ENCODE measurements at places on chromosomes 12 and 14.
A peak's percentile ranks its signal among the peaks of the same experiment; 100 is the strongest.

- DNase-seq: no peak
These were observed 39.4 kb downstream of the SH2B3 start for GRCh38 chr12:111444925-111445725.

- DNase-seq: no peak
These were observed 23.8 kb downstream of the VPS37B start for GRCh38 chr12:122871851-122872780.

GRCh38 chr14:54697001-54697400, 130.1 kb downstream of the SAMD4A start:
- no peak for DNase-seq

GRCh38 chr12:80655751-80656150, 51.7 kb upstream of the MYF6 start:
- no peak for DNase-seq

- no peak for DNase-seq
These were observed 319 bp downstream of the GALNT6 start for GRCh38 chr12:51390891-51391282.

- DNase-seq: no peak
These were observed 4.9 kb upstream of the ANKLE2 start for GRCh38 chr12:132766380-132767085.

- DNase-seq: no peak
These were observed 10.7 kb downstream of the VDR start for GRCh38 chr12:47894068-47894467.

GRCh38 chr14:104650981-104651875, 38.2 kb upstream of the INF2 start:
- DNase-seq: peak; percentile 33

DNA sequence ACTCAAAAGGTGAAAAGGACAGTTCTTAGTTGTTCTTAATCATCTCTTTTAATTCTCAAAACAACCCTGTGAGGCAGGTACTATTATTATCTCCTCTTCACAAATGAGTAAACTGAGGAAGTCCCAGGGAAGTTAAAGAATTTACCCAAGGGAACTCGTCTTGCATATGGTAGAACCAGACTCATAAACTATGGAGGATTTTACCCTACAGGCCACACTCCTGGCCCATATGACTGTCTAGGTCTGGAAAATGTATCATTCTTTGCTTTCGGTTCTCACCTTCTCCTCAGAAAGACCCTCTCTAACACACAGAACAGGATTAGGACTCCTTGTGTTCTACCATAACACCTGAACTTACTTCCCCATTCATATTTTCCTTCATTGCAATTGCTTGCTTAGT, 18.9 kb downstream of the SOX5 start:
- no peak for DNase-seq

GRCh38 chr12:130965668-130966067, 12.0 kb downstream of the ADGRD1 start:
- DNase-seq: no peak

DNA sequence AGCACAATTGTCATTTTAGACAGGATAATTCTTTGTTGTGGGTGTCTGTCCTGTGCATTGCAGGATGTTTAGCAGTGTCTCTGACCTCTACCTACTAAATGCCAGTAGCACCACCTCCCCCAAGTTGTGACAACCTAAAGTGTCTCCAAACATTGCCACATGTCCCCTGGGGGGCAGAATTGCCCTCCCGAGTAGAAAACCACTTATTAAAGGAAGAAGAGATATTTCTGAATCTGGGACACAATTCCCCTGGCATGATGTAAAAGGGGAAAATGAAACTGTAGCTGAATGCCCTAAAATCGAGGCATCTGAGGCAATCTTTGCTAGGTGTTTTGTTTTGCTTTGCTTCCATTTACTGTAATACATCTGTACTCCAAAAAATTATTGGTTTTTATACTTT, 116.8 kb upstream of the NAP1L1 start:
- DNase-seq: no peak

GRCh38 chr14:96106891-96107290, 67.7 kb downstream of the C14orf132 start:
- no peak for DNase-seq

DNA sequence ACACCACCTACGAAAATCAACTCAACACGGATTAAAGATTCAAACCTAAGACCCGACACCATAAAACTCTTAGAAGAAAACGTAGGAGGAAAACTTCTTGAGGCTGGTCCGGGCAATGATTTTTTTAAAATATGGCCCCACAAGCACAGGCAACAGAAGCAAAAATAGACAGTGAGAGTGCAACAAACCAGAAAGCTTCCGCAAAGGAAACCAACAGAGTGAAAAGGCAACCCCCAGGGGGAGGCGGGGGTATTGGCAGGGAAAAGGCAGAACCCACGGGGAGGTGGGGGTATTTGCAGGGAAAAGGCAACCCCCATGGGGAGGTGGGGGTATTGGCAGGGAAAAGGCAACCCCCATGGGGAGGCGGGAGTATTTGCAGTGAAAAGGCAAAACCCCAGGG, 20.5 kb upstream of the FBRSL1 start:
- no peak for DNase-seq

- no peak for DNase-seq
These were observed 7.6 kb downstream of the SAMD4A start for GRCh38 chr14:54574528-54574927.

DNA sequence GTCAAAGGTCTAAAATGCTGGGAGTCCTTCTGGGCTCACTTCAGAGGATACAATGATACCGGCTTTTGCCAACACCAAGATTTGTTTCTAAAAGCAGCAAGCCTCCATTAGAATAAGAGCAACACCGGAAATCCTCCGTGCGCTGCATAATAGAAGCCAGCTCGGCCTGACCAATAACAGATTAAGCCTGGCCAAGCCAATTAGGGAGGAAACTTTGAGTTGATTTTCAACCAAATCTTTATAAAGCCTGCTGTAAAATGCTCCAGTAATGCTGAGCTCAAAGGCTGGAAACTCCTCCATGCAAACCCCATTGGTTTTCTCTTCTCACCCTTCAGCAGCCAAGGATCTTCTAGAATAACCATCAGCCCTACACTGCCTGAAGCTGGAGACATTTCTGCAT, 150.1 kb downstream of the NTF3 start:
- DNase-seq: no peak

GRCh38 chr12:95230313-95230712, 12.7 kb downstream of the VEZT start:
- no peak for DNase-seq

GRCh38 chr12:4140581-4141301, 132.8 kb upstream of the CCND2 start:
- DNase-seq: no peak

- DNase-seq: no peak
These were observed 38.6 kb downstream of the VWF start for GRCh38 chr12:6085841-6086240.

DNA sequence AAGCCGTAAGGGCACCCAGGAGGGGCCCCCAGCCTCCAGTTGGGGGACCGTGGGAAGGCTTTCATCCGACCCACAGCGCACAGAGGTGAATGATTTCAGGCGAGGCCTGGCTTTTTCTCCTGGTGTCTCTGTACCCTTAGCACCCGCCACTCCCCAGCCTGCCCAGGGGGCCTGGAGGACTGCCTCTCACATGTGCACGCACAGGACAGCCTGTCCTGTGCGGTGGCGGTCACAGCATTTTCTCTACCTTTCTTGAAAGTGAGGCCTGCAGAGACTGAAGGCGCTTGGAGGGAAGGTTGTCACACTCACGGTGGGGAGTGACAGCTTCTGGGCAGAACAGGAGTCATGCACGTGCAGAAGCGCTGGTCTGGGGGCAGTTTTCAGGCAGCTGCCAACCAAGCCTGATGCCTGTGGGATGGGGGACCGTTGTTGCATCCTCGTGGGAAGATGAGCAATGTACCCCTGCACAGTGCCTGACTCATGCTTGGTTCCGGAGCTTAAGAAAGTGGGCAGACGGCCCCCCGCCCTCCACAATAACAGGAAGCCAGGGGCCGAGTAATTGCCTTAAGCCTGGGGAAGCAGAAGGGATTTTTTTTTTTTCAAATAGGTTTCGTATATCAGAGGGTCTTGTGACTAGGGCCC, 148.1 kb downstream of the TSPAN9 start:
- no peak for DNase-seq

DNA sequence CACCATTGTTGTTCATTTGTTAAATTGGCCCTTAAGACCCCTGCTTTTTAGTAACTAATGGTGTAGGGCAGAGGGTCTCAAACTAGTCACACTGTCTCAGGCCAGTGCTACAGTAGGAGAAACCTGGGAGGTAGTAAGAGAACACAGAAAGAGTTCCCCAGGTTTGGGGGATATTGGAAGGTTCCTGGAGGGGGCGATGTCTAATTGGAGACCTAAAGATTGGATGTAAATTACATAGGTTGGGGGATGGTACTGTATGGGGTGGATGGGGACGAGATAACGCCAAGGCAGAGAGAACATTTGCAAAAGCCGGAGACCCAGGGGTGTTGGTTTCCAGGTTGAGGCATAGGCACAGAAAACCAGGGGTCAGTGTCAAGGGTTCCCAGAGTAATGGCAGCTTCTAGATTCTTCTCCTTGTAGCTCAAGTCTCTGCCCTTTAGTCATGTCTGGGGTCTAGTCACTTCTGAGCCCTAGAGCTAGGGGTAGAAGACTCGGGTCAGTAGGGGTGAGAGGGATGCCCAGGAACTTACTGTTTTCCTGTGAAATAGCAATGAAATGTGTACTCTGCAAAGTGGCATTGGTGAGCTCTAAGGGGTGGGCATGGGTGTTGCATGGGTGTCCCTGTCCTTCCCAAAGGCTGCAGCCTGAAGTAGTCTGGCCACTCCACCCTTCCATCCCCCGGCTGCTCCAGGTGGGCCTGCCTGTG, 21.8 kb downstream of the PLEKHG3 start:
- DNase-seq: no peak

- no peak for DNase-seq
These were observed 170.9 kb upstream of the PTPRQ start for GRCh38 chr12:80273144-80273543.

- no peak for DNase-seq
These were observed 111.7 kb downstream of the SLC25A21 start for GRCh38 chr14:37060496-37061260.

- no peak for DNase-seq
These were observed 24.7 kb downstream of the SUSD6 start for GRCh38 chr14:69635981-69636639.

DNA sequence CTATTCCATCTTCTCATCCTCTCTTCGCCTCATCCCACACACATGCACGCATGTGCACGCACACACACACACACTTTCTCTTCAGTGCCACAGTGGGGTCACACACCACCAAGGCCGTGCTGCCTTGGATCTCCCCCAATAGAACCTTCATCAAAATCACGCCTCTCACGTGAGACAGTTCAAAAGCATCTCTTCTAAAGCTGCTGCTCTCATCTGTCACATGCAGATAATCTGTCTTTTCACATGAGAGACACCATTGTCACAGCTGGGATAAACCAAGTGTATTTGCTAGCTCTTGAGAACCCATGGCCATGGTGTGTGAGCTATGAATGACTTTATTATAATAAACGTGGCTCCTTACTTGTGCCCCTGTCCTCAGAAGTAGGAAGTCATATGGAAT, 218.7 kb downstream of the EGLN3 start:
- DNase-seq: no peak

GRCh38 chr14:103122947-103123633, at the start of gene TNFAIP2:
TNFAIP2 (plus strand) TSS chr14:103123461; CDS start chr14:103126458, 2,997 bp downstream.
- DNase-seq: no peak

GRCh38 chr14:102474934-102475333, 34.6 kb downstream of the ANKRD9 start:
- no peak for DNase-seq

DNA sequence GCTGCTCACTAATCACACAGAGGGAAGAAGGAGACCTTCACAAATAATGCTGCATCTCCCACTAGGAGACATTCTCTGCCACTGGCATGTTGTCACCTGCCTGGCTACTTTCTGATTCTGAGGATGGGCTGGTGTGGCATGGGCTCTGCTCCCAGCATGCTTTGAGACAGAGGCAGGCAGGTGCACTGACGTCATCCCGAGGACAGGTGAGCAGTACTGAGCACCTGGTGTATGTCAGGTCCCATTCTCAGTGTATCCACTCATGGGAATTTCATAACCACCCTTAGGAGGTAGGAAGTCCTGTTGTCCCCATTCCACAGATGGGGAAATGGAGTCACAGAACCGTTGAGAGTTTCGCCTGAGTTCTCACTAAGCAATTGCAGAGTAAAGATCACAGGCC, 597.9 kb downstream of the VRK1 start:
- DNase-seq: no peak

- DNase-seq: no peak
These were observed 48.7 kb upstream of the TRAF3 start for GRCh38 chr14:102728501-102728900.

DNA sequence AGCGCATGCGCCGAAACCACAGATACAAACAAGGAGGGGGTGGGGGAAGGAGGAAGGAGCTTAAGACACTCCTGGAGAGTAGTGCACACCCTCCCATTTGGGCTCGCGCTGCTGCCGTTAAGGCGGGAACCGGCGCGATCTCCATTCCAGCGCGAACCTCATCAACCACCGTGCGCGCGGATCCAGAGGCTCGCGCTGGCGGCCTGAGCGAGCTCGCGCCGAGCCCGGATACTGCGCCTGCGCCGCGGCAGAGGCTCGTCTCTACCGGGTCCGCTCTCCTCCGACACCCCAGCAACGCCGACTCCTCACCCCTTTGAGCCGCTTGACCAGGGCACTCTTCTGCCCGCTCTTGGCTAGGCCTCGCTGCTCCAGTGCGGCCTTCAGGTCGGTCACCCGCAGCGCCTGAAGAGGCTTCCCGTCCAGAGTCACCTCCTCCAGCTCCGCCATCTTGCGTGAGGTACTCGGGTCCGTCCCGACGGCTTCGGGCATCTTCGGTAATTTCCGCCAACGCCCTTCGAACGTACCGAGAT, at the start of gene ACIN1:
TSS of gene ACIN1 (minus strand) at position 471 of the 530 bp plus-strand sequence. CDS start at position 447, 24 bp downstream.
- peak; percentile 69 for DNase-seq

DNA sequence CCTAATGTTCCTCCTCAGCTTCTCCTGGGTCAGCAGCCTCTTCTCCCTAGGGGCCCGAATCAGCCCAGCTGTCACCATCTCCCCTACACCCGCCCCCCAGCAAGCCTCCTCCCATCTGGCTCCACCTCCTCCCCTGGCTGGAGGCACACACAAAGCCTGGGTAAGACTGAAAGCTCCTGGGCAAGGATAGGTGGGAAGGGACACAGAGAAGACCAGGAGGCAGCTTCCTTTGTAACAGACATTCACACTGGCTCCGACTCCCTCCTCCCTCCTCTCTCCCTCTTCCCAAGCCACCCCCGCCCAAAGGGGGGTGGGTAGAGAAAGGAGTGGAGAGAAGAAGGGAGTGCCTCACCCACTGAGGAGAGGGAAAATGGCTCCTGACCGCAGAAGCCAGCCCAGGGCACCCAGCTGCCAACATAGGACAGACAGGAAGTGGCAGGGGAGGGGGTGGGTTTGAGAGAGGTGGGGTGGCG, 4.0 kb downstream of the CHD4 start:
- no peak for DNase-seq

DNA sequence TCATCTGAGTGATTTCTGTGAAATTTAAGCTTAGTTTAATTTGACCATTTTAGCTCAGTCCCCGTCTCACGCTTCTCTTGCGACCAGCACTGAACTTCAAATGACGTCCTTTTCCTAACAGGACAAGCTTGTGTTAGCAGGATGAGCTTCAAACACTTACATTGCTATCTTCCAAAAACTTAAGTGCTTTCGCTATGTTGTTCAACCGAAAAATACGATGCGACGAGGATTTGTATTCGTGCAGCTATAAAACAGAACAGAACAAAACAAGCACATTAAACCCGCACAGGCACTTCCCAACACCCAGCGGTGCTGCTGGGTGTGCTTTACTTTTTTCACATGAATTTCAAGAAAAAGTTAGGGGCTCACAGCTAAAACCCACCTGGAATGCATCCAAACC, 64.2 kb upstream of the DICER1 start:
- DNase-seq: no peak
